Suppressor macrophage treated with lipopolysaccharide for 1 hour (primary cell): ENCODE measurements at places on chromosomes 5 and 9.

GRCh38 chr9:102518324-102518723, 476.8 kb upstream of the CYLC2 start:
- DNase-seq: no peak

GRCh38 chr5:178674334-178674733, 47.5 kb upstream of the CLK4 start:
- DNase-seq: no peak

GRCh38 chr5:144644317-144644716, 473.6 kb downstream of the KCTD16 start:
- no peak for DNase-seq

DNA sequence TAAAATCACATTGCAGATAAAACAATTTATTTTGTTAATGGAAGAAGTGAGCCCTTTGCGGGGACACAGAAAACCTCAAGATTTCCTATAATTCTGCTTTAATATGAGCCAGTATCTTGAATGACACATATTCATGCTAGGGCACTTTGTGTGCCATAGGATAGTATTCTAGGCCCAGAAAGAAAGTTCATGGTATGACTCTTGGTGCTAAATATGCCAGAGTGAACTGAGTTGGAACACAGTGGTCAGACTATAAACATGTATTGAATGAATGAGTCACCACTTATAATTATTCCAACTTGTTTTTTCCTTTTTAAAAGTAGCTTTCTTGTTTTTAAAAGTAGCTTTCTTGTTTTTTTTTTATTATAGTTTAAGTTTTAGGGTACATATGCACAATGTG, 46.0 kb downstream of the ADAMTS19 start:
- DNase-seq: no peak

- DNase-seq: peak; percentile 75
Observed at GRCh38 chr9:68871236-68871635, 142.7 kb downstream of the PRKACG start.

GRCh38 chr9:112112941-112113681, 62.0 kb downstream of the SUSD1 start:
- DNase-seq: no peak

DNA sequence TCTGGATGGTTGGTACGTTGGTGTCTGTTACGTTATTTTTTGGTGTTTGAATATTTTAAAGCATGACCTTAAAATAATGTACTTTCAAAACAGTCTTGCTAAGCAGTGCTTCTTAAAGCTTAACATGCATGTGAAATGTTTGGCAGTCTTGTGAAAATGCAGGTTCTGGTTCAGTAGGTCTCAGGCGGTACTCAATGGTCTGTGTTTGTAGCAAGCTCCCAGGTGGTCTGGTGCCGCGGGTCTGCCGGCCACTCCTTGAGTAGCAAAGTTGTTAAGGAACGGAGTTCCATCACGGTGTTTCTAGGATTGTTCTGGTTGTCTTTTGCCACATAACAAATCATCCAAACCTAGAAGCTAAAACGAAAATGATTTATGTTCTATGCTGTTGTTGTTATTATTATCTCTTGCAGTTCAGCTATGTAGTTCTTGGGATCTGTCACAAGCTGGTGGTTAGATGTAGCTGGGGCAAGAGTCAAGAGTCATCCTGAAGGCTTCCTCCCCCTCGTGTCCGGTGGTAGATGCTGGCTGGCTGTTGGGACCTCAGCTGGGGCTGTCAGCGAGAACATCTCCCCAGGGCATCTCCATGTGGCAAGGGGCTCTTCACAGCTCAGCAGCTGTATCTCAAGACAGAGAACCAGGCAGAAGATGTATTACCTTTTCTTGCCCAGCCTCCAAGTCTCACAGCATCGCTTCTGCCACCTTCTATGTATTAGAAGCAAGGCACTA, 186.8 kb downstream of the PALM2AKAP2 start:
- DNase-seq: no peak

- DNase-seq: no peak
Observed at GRCh38 chr5:172762214-172763119, 8.5 kb downstream of the DUSP1 start.

DNA sequence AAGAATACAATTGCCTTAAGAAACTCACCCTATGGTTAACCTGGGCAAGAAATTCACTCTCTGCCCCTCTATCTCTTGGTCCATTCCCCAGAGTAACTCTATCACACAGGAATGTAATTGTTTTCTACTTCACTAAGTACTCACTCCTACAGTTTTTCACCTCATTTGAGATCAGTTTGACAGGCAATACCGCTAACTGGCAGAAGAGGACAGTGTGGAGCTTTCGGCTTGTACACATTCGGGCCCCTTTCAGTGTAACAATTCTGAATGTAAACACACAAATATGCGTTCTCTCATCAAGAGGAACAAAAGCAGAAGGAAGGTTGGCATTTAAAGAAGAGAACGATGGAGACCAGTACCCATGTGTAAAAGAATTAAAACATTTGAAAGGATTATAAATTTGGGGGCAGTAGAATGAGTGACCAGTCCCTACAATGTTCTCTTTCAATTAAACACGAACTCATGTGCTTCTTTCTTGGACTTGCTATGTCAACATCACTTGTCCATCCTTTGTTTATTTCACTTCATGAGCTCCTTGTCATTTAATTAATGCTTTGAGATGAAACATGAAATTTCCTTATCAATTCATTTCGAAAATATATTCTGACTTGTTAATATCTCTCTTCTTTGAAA, 188.5 kb upstream of the GRAMD2B start:
- DNase-seq: no peak

- DNase-seq: no peak
Observed at GRCh38 chr5:136054142-136055019, 25.6 kb downstream of the TGFBI start.

DNA sequence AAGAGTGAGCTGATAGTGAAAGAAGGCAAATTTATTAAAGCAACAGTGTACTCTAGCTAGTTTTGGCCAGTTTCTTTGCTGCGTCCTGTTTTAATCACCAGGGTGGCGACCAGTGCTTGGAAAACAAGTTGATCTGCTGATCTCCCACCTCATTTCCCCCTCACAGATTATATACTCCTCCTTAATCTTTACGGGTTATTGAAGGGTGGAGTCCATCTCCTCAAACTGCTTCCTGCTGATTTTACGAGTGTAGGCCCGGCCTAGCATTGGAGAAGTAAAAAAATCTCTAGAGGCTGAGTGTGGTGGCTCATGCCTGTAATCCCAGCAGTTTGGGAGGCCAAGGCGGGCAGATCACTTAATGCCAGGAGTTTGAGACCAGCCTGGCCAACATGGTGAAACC, 14.0 kb upstream of the CFAP95 start:
- no peak for DNase-seq

GRCh38 chr9:68751556-68751955, 46.5 kb downstream of the PIP5K1B start:
- no peak for DNase-seq

DNA sequence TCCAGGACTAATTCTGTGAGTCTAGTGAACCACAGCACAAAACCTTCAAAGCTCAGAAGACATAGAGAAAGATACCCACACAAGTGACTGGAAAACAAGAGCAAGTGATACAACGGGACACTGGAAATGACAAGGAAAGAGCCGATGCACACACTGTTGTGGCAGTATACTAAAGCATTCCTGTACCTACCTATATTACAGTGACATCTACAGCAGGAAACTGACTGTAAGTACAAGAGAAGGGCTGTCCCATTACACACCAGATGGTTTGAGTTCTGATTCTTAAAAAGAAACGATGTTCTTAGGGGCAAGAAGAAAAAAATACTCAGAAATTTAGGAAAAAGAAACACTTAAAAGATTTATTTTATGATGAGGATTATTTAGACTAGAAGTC, 18.5 kb downstream of the TMEM245 start:
- DNase-seq: no peak

- DNase-seq: no peak
Observed at GRCh38 chr5:82387001-82387818, 109.1 kb upstream of the RPS23 start.

GRCh38 chr5:38556088-38556598, 303 bp downstream of the LIFR start:
- peak; percentile 21 for DNase-seq

- DNase-seq: peak; percentile 53
Observed at GRCh38 chr9:22208846-22209585, 199.9 kb upstream of the CDKN2B start.

DNA sequence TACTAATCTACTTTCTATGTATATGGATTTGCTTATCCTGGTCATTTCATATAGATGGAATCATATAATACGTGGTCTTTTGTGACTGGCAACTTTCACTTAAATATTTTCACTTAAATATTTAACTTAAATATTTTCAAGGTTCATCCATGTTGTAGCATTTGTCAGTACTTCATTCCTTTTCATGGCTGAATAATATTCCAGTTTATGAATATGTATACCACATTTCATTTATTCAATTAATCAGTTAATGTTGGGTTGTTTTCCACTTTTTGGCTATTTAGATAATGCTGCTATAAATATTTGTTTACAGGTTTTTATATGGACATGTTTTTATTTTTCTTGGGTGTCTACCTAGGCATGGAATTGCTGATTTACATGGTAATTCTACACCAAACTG, 7.7 kb downstream of the PRRC1 start:
- no peak for DNase-seq

- no peak for DNase-seq
Observed at GRCh38 chr9:32385152-32385884, 875 bp downstream of the ACO1 start.

- no peak for DNase-seq
Observed at GRCh38 chr9:11159318-11159862, 546.6 kb upstream of the PTPRD start.

DNA sequence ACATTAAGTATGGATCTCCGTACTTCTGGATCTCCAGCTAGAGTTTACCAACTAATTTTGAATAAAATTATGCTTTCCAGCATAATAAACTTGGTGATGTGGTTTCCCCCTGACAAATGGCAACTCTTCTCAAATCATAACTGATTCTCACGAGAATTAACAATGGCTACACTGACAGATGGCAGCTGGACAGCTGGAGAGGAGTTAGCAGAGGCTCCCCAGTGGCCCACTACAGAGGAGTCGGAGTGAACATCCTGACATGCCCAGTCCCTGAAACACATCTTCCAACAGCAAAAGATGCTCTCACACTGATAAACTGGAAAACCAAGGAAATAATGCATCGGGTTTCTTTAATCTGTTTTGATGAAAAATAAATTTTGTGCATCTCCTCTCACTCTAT, 239.6 kb downstream of the MAN2A1 start:
- DNase-seq: no peak

GRCh38 chr9:134365791-134366222, 39.6 kb downstream of the RXRA start:
- DNase-seq: no peak

- no peak for DNase-seq
Observed at GRCh38 chr9:136734837-136735496, 7.8 kb downstream of the LCN10 start.

DNA sequence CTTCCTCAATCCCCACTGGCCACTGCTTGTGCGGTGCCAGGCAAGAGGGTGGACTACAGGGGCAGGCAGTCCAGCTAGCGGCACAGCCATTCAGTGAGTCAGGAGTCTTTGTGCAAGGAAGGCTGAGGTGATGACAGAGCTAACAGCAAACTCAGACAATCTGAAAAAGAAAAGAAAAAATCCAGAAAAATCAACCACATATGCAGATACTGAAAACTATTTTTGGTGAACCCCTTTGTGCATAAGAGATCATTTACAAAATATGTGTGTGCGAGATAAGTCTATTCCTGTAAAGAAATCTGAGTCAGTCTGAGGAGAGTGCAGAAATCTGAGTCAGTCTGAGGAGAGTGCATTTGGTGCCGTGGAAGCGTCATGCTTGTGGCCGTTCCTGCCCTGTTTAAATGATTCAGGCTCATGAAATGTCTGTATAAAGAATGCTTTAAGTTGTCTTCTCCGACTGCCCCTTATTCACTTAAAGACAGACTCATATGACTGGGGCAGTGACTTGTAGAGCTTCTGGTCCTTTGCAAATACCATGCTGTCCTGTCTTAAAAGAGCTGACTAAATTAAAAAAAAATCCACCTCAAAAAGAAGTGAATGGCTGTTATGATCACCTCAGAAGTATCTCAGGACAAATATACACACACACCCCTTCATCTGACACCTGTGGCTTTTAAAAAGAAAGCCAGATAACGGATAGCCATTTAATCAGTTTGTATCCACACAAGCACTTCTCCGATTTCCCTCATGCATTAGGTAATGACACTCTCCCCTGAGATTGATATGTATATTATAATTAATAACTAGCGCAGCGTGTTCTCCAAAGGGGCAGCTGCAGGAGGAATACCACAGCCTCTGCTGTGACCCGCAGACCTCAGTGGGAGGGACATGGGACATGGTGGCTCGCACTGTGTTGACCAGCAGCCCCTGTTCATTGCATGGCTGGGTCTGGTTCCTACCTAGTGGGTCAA, 47.3 kb downstream of the TRIO start:
- DNase-seq: peak; percentile 75

DNA sequence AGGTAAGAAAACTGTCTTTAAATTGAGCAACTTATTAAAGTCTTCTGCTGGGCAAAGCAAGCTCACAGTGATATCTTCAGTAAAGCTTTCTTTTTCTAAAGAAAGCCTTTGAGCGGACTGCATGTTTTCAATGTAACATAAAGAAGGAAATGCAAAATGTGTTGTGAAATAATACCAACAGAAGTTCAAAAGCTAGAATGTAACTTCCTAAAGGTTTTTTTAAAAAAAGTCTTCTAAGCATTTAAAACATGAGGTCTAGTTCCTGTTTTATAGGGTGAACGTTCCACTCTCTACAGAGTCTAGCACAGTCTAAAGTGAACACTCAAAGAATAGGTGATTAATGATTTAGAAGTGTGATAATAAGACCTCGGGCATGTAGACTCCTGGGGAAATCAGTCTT, 62.9 kb downstream of the DENND1A start:
- DNase-seq: peak; percentile 90

GRCh38 chr5:92017776-92018175, 634.7 kb upstream of the ARRDC3 start:
- no peak for DNase-seq

DNA sequence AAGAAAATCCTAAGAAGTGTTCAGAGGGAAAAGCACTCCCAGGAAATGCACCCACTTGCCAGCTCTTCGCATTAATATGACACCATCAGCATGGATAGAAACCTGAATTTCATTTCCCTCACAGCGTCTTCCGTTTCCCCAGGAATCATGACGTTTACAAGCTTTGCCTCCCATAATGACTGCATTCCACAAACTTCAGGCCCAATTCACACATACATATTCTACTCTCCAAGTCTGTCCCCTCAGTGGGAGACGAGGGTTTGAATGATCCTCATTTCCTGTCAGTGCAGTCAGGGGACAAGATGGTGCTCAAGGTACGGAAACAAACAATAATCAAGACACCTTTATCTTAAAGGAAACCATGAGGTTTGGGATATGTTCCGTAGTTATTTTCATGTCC, 44.9 kb upstream of the MAN2A1 start:
- DNase-seq: no peak

GRCh38 chr5:126801992-126802294, 25.0 kb downstream of the LMNB1 start:
- peak; percentile 45 for DNase-seq

DNA sequence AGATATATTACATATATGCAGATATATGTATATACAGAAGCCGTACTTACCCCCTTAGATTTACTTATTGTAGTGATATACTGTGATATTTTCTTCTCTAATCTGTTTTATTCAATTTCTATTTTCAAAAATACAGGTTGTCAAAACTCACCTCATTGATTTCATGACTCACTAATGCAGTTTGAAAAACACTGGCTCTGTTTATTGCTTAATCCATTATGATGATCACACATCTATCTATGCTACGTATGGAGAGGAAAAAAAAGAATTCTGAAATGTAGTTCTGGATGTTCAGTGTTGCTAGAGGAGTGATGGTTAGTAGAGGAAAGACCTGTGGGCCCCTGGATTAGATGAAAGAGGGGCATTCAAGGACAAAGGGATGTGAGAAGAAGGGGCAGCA, 121.0 kb upstream of the RPS23 start:
- no peak for DNase-seq
